ENCODE measurements at places on chromosomes 2 and 18.
A peak's percentile ranks its signal among the peaks of the same experiment; 100 is the strongest.

GRCh38 chr2:124046332-124046731 is 21.2 kb downstream of the CNTNAP5 start:
- DNase-seq: no peak

DNA sequence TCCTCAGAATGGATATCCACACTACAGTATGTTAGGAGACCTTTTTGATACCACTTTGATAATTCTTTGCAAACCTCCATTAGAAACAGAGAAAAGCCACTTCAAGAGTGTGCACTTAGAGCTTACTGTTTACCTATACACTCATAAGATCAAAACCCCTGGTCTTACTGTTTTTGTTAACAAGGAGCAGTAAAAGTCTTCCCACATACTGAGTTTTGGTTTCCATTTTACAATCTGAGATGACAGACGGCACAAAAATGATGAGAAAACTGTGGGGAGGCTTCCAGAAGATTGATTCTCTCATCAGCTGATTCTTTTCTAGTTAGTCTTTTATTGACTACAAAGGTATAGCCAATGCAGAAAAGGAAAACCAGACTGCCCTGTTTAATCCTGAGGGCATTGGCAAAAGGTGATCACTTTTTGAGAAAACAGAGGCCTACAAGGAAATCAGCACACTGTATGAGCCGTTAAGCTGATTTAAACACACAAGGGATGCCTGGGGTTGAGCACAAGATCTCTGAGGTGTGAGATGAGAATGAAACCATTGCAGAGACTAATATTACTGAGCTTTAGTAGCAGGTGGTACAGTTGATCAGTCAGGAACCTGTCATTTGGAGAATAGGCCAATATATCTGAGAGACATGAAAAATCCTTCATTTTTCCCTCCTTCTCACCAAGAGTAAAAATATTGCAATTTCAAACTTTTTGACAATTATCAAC is 368.6 kb downstream of the GRB14 start:
- DNase-seq: no peak

DNA sequence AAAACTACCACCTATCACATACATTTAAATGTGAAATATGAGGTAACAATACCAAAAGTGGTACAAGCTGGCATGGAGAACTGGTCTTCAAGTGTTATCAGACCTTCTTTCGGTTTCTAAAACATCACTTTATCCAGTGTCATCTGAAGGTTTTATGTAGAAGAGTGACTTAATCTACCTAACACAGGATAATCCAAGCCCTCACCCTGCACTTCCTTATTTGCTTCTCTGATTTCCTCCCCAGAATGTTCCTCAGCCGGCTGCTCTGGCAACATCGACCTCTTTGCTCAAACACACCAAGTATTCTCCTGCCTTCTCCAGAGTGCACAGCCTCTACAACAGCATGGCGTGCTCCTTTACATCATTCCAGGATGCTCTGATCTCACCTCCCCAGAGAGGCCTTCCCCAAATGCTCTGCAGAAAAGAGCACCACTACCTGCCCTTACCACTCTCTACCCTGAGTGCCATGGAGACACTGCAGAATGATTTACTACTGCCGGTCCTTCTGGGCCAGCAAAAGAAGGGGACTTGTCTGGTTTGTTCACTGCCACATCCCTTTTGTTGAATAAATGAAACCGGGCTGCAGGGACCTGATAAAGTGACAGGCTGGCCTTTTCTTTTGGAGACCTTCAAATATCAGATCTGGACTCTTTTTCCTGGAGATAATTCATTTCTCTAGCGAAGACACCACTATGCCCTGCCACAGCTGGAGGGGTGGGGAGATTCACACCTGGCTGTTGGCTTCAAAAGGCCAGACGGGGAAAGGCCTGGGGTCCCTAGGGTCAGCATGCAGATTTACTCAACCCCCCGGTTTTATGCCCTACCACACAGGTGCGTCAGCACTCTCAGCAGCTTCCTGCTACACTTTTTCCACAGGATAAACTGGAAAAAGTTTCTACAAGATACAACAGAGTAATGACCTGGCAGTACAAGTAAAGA is 42.0 kb downstream of the TTR start:
- no peak for DNase-seq

- peak; percentile 18 for DNase-seq
Measured at GRCh38 chr2:86790676-86791572, at the start of gene CD8A. Gene CD8A (minus strand): TSS chr2:86790913. CDS start chr2:86790825, 88 bp downstream.

DNA sequence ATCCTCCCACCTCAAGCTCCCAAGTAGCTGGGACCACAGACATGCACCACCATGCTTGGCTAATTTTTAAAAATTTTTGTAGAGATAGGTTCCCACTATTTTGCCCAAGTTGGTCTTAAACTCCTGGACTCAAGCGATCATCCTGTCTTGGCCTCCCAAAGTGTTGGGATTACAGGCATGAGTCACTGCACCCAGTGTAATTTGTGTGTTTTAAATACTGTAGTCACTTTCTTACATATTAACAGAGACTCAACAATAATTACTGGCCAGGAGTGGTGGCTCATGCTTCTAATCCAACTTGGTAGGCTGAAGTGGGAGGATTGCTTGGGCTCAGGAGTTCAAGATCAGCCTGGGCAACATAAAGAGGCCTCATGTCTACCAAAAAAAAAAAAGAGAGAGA is 293.0 kb downstream of the RDH14 start:
- no peak for DNase-seq

DNA sequence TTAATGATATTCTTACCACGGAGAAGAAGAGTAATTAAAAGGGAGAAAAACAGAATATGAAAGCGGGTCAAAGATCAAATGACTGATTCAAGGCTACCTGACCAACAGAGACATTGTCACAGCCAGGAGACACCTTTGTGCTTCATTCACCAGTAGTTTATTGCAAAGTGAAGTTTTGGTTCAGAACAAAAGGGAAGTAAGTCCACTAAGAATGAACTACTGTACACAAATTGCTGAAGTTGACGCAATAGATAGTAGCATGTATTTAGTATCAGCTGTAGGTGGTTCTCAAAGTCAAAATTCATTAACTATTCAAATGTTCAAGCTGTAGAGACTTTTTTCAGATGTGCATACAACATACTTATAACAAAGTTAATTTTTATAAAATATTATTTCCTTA is 64.7 kb upstream of the COX7A2L start:
- DNase-seq: no peak

DNA sequence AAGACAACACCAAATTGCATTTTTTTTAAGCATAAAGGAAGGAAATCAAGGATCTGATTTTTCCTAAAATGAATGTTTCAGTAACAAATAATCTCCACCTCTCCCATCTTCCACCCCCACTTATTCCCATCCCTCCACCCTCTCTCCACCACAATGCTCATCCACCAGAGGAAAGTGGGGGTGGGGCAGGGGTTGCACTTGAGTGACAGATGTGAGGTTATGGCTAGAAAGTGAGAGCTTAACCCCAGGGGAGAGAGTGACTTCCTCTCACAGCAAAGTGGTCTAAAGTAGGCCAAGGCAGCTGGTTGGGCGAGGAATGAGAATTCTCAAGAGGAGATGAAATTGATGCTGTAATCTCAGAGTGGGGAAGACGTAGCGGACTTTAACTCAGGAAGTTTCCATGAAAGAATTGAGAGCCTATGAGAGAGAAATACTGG is 104.7 kb downstream of the HNRNPLL start:
- peak; percentile 34 for DNase-seq

DNA sequence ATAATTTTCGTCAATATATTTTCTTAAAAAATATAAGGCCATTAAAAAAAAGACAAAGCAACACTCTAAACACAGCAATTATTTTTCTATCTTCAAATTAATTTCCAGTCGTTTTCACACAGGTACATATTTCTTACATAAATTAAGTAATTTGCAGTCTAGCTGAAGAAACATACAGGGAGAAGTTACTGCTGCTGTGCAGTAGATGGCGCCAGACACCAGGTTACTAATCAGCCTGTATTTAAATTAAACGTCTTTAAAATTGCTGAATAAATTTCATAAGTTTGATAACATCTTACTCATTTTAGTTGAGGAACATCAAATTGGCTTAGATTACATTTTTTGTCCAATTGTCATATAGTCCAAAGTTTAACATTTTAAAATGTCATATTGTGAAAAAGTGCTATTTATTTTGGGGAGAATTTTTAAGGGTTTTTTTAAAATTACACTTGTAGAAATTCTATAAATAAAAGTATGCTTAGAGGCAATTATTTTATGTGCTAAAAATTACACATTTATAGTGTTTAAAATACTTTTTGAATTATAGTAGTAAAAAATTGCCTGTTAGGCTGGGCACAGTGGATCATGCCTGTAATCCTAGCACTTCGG is 88.4 kb downstream of the PMAIP1 start:
- peak; percentile 27 for DNase-seq

GRCh38 chr18:42920621-42921020 is 194.9 kb downstream of the RIT2 start:
- no peak for DNase-seq

GRCh38 chr2:140734992-140735391 is 1395.8 kb downstream of the LRP1B start:
- no peak for DNase-seq

DNA sequence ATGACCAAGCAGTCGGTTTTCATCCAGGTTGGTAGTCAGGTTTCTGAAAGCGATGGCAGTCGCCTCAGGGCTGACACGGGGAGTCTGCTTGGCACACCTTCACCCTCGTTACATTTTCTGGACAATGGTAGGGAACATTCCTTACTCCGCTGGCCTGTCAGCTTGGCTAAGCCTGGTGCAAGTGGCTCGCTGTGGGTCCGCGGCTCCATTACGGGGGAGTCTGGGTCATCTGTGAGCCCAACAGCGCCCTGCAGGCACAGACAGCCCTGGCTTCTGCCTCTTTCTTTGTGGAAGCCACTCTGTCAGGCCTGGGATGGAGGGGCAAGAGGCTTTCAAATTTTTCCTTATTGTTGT is 95.6 kb downstream of the HDAC4 start:
- DNase-seq: no peak

DNA sequence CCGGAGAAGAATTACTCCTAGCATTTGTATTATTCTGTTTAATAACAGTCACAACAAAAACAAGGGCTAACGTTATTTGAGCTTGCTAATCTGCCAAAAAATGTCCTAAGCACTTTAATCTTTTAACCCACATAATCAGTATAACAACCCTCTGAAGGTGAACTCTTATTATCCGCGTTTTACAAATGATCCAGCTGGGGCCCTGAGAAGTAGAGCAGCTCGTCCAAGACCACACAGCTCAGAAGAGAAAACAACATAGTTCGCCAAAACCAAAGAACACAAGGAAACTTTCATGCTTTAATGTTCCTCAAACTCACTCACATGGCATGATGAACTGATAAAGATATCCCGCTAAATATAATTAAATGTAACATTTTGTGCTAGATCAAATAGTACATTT is 159.7 kb upstream of the ZNF236 start:
- no peak for DNase-seq

DNA sequence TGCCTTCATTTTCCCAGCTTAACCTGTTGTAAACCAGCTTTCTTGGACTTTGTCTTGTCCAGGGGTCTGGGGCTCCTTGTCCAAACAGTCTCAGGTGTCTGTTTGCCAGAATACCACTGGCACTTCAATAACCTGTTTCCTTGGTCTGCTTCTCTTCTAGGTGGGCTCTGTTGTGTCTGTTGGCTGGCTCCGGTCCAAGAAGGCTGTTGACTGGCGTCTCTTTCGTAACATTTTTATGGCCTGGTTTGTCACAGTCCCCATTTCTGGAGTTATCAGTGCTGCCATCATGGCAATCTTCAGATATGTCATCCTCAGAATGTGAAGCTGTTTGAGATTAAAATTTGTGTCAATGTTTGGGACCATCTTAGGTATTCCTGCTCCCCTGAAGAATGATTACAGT is 17.0 kb downstream of the SLC20A1 start:
- no peak for DNase-seq

GRCh38 chr2:714005-714741 is 37.0 kb upstream of the TMEM18 start:
- peak; percentile 48 for DNase-seq

GRCh38 chr2:74759986-74760385 is 73.9 kb upstream of the HK2 start:
- DNase-seq: no peak

GRCh38 chr2:235909358-235909757 is 258.8 kb downstream of the GBX2 start:
- DNase-seq: no peak

GRCh38 chr2:55430211-55430975 is 10.7 kb upstream of the CCDC88A start:
- DNase-seq: no peak

DNA sequence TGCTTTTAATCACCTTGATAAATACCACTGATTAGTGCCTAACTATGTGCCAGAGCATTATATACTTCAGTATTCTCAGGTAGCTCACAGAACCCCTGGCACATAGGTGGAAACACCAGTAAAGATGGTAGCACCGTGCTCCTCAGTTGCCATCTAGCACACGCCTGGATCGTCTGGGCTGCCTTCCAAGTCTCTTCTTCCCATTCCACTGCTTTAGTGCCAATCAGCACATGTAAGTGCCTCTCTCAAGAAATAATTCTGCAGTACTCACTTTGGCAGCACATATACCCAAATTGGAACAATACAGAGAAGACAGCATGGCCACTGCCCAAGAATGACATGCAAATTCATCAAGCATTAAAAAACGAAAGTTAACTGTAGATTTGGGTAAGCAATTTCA is 13.0 kb downstream of the POLR2D start:
- DNase-seq: no peak

DNA sequence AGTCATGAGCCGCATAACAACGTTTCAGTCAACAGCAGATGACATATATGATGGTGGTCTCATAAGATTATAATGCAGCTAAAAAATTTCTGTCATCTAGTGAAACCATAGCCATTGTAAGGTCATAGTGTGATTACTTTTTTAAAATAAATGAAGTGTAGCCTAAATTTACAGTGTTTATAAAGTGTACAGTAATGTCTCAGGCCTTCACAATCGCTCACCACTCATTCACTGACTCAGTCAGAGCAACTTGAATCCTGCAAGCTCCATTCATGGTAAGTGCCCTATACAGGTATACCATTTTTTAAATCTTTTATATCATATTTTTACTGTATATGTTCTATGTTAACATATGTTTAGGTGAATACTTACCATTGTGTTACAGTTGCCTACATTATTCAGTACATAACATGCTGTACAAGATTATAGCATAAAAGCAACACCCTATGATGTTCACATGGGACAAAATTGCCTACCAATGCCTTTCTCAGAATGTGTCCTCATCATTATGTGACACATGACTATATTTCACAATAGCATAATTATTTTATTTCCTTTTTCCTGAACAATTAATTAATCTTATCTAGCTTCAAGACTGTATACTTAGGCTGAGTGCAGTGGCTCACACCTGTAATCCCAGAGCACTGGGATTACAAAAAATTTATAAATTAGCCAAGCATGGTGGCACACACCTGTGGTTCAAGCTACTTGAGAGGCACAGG is 1115.9 kb upstream of the ZEB2 start:
- no peak for DNase-seq

- no peak for DNase-seq
Measured at GRCh38 chr2:40106061-40106460, 327.0 kb upstream of the THUMPD2 start.

Data from memory B cell (primary cell).